Activated CD8-positive, alpha-beta memory T cell treated with anti-CD3 and anti-CD28 coated beads, Interleukin-2, amount 50 U/mL, for 48 hours (primary cell): ENCODE measurements at places on chromosomes 3 and 15.

- peak; percentile 26 for DNase-seq
These were observed 136.9 kb downstream of the TJP1 start for GRCh38 chr15:29685156-29686078.

- DNase-seq = no peak
These were observed 313.4 kb upstream of the DNAJC19 start for GRCh38 chr3:181302960-181303359.

DNA sequence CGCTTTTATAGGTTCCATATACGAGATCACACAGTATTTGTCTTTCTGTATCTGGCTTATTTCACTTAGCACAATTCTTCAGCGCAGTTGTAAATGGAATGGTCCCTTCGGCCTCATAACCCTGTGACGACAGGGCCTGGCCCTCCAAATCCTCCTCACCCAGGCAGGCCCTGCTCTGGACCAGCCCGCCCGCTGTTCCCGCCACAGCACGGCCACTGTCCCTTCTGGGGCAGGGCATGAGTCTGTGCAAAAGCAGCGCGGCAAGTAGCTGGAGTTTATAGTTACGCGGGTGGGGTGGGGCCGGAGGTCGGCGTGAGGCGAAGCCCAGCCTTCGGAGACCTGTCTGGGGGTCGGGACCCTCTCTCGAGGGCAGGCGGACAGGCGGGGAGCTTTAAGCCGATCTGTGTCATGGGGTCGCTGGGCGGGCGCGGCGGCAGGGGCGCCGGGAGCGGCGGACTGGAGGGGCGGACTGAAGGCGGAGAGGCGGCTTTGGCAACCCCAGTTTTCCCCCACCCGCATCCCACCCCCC lies 543 bp downstream of the ARPIN start:
- DNase-seq = peak; percentile 51

DNA sequence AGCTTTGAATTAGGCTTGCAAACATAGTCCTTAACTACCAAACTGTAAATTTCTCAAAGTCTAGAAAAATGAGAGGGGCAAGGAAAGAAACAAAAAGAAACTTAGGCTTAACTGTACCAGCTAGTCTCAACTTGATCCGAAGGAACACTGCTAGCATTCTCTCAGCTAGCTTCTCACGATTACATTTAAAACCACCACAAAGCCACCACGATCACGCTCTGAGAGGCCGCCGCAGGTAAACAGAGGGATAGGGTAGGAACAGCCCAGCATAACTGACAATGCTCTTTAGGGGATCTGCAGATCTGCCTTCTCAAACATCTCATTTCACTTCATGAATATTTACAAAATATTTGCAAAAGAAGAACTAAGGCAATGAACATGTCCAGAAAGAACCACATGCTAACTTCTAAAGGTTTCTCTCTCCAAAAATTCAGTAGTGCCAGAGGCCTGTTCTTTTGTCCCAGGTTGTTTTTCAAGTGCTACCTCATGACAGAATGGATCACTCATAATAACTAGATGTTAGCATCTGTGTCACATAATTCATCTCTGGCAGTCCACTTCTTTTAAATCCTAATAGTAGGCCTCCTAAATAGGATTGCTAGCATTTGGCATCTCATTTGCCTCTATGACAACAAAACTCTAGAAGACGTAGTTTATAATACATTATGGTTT lies 18.9 kb downstream of the VGLL4 start:
- no peak for DNase-seq

DNA sequence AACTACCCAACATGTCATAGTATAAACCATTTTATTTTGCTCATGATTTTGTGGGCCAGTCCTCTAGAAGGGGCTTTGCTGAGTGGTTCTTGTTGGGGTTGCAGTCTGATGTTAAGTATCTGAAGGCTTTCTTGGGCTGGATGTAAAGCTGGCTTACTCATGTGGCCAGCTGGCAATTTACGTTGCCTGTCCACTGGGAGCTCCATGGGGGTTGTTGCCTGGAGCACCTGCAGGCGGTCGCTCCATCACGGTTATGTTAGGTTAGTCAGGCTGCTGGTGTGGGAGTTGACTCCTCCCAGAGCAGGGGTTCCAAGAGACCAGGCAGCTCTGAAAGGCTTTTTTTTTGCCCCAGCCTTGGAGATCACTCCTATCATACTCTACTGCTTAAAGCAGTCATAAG lies 98.1 kb downstream of the NR1D2 start:
- DNase-seq = no peak
